ENCODE measurements at places on chromosomes 1 and 21. TPM values are rescaled to one million over a fixed set of nuclear protein-coding genes. Genes with fewer than 3 reads are reported as not detected.

DNA sequence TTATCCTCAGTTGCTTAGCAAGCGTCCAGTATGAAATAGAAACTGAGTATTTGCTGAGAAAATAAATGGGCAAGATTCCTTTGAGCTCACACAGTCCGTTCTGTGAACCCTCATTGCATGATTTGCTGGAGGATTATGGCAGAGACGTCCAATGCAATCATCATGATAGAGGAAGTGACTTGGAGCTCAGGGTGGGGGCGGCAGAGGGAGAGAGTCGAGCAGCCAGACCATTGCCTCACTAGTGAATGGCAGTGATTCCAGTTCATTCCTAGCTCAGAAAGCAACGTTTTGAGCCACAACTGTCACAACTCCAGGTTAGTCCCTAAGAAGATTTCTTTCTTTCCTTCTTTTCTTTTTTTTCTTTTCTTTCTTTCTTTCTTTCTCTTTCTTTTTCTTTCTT lies 27.5 kb upstream of the COL9A2 start:
- no peak for DNase-seq

- DNase-seq = no peak
Measured at GRCh38 chr1:12019858-12020509, 686 bp downstream of the MIIP start.

- peak; percentile 93 for DNase-seq
Measured at GRCh38 chr1:240190881-240191401, 99.3 kb downstream of the FMN2 start.

- no peak for DNase-seq
Measured at GRCh38 chr1:19975423-19976193, 3.8 kb downstream of the PLA2G2A start.

- DNase-seq = no peak
Measured at GRCh38 chr21:42187976-42188653, 30.8 kb upstream of the ABCG1 start.

- DNase-seq = no peak
Measured at GRCh38 chr1:204359131-204359473, 627 bp downstream of the PLEKHA6 start.

DNA sequence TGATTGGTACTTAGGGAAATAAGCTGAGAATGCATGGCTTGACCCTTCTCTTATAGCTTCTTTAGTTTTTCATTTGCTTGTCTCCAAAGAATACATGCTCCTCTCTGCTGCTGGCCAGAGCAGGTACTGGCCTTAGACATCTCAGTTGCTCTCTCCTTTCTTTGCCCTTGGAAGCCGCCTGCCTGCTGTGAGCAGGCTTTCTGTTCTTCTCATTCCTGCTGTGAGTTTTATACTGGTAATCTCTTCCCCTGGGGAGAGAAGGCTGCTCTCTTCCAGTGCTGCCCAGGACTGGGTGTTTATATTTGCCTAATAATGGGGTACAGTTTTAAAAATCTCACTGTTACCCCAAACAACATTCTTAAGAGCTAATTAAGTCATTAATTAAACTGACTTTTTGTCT lies 323.5 kb upstream of the LRRC7 start:
- no peak for DNase-seq

- peak; percentile 9 for DNase-seq
Measured at GRCh38 chr1:22916471-22916820, 56.2 kb downstream of the LACTBL1 start.

DNA sequence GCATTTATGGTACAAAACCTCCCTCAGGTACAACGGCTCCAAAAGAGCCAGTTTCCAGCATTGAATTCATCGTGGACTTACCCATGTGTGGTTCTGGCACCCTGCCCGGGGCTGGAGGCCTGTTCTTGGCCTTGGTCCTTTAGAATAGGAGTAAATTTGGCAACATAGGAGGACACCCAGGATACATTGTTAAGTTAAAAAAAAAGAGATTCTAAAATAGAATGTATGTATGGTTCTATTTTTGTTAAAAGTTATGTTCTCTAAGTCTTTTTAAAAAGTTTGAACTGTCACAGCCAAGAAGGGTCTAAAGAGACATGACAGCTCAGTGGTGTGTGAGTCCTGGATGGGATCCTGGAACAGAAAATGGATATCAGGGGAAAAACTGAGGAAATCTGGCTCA lies 25.9 kb downstream of the EPHX1 start:
- no peak for DNase-seq

GRCh38 chr1:206951318-206952100 lies 5.2 kb upstream of the PIGR start:
- peak; percentile 95 for DNase-seq

DNA sequence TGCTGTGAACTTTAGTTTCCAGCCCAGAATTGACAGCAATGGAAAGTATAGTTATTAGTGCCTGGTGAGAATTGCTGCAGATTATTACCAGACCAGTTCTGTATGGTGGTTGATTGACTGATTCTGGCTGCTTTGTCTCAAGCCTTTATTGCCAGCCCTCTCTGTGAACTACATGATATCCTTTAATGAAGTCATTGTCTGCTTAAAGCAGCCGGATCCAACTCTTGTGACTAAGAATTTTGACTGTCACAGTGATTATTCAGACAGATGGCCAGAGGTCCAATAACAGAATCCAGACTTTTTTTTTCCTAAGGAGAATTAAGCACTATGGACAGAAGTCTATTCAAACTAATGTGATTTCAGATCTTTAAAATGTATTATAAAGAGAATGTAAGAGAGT lies 1548.6 kb upstream of the B3GALT2 start:
- no peak for DNase-seq

- no peak for DNase-seq
Measured at GRCh38 chr1:161737625-161738024, 12.0 kb upstream of the DUSP12 start.

DNA sequence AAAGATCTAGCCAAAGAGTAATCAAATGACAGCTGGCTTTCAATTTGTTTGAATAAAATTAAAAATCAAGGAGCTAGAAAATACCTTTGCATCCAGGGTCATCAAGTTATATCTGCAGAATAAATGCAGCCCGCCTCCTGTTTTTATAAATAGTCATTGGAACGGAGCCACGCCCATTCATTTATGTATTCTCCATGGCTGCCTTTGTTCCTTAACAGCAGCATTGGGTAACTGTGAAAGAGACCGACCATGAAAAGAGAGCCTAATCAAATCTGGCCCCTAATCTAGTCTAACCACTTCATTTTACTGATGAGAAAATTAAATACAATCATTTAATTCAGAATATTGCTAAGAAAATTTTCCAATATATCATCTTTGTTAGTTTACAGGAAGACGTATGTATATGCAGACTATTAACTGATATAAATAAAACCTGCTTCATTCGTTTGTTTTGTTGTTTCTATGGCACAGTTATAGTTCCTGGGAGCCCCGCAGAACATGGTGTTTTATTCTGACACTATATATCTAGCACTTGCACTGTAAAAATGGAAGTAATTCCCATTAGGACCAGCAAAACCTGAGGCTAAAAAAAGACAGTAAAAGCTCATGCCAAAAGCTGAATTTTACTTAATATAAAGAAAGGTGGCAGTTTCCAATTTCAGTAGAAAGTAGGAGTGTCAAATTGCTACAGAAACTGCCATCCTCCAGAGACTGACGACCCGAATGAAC lies 111.8 kb upstream of the PALMD start:
- DNase-seq = no peak

DNA sequence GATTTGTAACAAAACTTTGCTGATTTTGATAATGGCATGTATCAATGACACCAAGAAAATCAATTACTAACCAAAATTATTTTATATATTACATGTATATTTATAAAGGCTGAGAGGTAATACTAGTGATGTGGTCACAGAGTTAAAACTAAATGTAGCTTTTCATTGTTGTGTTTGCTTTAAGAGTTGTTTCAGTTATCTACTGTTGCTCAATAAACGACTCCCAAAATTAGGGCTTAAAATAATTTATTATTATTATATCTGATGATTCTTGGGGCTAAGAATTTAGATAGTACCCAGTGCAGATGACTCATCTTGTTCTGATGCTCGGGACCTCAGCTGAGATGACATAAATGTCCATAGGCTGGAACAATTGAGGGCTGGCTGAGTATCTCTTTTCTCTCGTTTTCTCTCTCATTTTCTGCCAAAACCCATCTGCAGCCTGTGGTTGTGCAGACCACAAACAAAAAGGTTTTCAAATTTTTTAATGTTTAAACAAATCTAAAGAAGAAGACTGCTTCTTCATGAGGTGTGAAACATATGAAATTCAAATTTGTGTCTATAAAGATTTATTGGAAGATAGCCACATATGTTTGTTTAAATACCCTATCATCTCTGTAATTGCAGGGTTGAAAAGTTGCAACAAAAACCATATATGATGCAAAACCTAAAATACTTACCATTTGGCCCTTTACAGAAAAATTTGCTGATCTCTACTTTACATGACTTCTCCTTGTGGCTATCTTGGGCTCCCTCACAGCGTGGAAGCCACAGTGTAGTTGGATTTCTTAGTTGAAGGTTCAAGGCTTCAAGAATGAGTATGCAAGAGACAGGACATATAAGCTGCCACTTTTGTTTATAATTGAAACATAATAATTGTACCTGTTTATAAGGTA lies 14.8 kb upstream of the PTPRC start:
- DNase-seq = no peak

DNA sequence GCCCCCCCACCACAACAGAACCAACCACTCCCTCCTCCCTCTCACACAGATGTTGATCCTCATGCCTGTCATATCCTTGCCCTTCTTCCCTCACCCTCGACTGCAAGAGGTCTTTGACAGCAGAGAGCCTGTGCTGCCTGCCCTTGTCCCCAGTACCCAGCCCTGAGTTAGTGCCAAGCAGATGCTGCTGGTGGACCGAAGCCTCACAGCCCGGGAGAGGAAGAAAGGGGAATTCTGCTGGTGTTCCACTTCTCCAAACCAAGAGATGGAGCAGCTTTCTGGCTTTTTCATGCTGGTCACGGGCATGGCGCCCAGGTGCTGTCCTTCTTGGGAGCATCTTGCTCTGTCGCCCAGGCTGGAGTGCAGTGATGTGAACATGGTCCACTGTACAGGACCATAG lies 69.1 kb downstream of the SLC66A1 start:
- no peak for DNase-seq

DNA sequence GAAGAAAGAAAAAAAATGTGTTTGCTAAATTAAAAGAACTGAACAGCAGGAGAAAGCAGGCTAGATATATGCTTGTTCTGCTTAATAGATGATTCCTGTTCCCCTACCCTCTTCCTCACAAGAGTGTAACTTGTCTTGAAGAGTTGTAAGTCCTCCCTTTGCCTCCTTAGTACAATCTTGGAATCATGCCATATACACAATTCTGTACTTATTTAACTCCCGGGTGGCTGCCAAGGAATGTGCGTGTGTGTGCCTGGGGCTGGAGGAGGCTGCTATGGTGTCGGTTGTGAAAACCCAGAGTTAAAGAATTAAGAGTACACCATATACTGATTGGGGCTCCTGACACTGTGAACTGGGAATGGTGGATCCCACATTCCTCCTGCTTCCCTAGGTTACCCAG lies 194.2 kb downstream of the SIPA1L2 start:
- no peak for DNase-seq

The KCND3 gene
- not detected for total RNA-seq

The TOMM20 gene
- total RNA-seq = 104 TPM

The SIM2 gene
- not detected for total RNA-seq

The PIGM gene
- 1.8 TPM for total RNA-seq

The CD2 gene
- total RNA-seq = not detected

The LRRC52 gene
- total RNA-seq = not detected

The MARK1 gene
- 1.1 TPM for total RNA-seq

The UTS2 gene
- total RNA-seq = not detected

The GPA33 gene
- not detected for total RNA-seq

The NTNG1 gene
- total RNA-seq = 0.41 TPM

The GIPC2 gene
- total RNA-seq = not detected

The LYPLAL1 gene
- total RNA-seq = 20.5 TPM

The ESPN gene
- 4.8 TPM for total RNA-seq
